ENCODE measurements at places on chromosomes 2 and 18.

GRCh38 chr2:167964650-167965413 lies 282.6 kb downstream of the STK39 start:
- no peak for DNase-seq

GRCh38 chr18:65146482-65147021 lies 604.3 kb upstream of the CDH7 start:
- no peak for DNase-seq

GRCh38 chr18:6069103-6069502 lies 173.8 kb upstream of the TMEM200C start:
- DNase-seq = no peak

- DNase-seq = no peak
These were observed 23.2 kb downstream of the ADNP2 start for GRCh38 chr18:80132180-80132812.

GRCh38 chr2:160033732-160034392 lies 28.6 kb downstream of the PLA2R1 start:
- no peak for DNase-seq

DNA sequence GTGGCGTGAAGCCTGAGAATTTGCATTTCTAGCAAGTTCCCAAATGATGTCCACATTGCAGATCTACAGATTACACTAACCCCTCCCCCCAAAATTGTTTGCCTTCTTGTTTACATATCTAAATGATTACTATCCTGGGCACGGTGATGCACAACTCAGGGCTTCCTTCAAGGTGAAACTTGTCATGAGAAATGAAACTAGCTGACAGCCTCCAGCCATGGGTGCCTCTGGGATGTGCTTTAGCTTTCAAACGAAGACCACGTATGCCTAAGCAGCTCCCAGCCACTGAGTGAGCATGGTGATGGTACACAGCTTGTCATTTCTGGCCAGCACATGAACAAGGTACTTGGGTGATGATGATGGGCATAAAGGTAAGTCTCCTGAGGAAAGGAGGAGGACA lies 464.8 kb upstream of the DDX18 start:
- DNase-seq = no peak

DNA sequence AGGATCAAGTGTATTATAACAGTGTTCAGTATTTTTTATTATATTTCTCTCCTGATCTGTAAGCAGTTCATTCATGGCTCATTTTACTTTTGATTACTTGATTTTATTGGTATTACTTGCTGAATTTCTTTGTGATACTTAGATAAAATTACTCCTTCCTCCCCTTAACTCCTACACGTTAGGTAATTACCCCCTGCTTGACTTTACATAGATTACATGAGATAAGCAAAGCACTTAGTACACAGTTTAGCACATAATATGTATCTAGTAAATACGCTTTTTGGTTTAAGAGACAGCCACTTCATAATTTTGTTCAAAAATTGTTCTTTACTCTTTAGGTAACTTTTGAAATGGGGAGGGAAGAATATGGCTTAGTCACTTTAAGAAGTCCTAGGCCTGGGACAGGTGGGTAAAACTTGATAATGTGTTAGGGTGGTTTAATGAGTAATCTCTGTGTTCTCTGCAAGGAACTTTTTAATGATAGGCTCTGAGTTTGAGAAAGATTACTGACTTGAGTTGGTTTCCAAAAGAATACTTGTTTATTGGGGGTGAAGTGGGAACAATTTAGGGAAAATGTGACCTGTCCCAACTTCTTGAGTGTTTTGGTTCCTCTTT lies 80.9 kb downstream of the NCOA1 start:
- DNase-seq = no peak

All from stimulated activated CD4-positive, alpha-beta T cell treated with anti-CD3 and anti-CD28 coated beads, TNF-alpha, amount 100 ng/mL, for 24 hours (primary cell).